Sigmoid colon (tissue), 7 donors: ENCODE measurements at places on chromosomes 1 and 21.

- peaks cover 11% of the 10 kb centered on the region for H3K27me3 ChIP-seq
- no peak for DNase-seq
- H3K36me3 ChIP-seq = no peaks in the 10 kb centered on the region
- H3K4me1 ChIP-seq = peaks cover 11% of the 10 kb centered on the region
- no peak overlapping the region for H3K27ac ChIP-seq
Observed at GRCh38 chr1:201259476-201260235, 23.6 kb upstream of the PKP1 start.

GRCh38 chr1:234893725-234894630 is 234.7 kb downstream of the TOMM20 start:
- no peaks in the 10 kb centered on the region for H3K36me3 ChIP-seq
- no peak overlapping the region for H3K27ac ChIP-seq
- no peaks in the 10 kb centered on the region for H3K27me3 ChIP-seq

DNA sequence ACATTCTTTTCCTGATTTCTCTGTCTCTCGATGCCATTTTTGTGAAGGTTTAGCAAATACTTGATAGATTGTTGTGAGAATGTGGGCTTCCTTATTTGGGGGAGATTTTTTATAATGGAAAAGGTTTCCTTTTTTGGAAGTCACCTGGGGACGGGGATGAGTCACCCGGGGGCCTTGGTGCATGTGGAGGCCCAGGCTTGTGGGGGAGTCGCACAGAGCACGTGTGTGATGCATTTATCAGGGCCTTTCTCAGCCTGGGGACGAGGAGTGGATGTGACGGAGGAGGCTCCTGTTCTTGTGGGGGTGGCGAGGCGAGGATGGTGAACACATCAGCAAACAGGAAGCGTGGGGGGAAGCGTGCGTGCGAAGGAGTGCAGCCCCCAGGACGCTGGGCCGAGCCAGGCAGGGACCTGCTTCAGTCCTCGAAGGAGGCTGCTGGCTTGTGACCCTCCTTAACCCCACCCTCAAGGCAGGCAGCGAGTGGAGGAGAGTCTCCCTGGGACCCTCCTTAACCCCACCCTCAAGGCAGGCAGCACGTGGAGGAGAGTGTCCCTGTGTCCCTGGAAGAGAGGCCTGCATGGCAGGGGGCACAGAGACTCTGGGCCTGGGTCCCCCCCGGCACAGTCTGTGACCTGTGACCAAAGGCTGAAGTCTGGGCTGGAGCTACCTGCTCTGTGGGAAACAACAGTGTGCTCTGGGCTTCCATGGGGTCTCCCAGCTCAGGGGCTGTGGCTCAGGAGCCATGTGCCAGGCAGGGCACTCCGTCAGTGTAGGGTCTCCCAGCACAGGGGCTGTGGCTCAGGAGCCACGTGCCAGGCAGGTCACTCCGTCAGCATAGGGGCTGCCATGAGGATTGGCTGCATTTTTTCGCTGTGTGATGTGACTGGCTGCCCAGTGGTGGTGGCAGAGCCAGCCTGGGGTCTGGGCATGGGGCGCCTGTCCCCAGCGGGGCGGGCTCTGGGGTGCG is 57.2 kb downstream of the AGPAT3 start:
- no peaks in the 10 kb centered on the region for H3K36me3 ChIP-seq
- no peaks in the 10 kb centered on the region for H3K27me3 ChIP-seq
- no peak for DNase-seq
- H3K4me3 ChIP-seq = no peak overlapping the region

GRCh38 chr1:227758366-227758765 is 23.1 kb downstream of the SNAP47 start:
- H3K4me3 ChIP-seq = no peak overlapping the region
- no peaks in the 10 kb centered on the region for H3K27me3 ChIP-seq
- no peak for DNase-seq
- H3K4me1 ChIP-seq = peaks cover 73% of the 10 kb centered on the region

GRCh38 chr1:244989813-244990212 is 125.5 kb upstream of the HNRNPU start:
- no peaks in the 10 kb centered on the region for H3K4me1 ChIP-seq
- no peaks in the 10 kb centered on the region for H3K36me3 ChIP-seq
- H3K4me3 ChIP-seq = no peak overlapping the region
- H3K27me3 ChIP-seq = no peaks in the 10 kb centered on the region
- no peak for DNase-seq
- H3K27ac ChIP-seq = no peak overlapping the region

GRCh38 chr1:6519935-6520671 is 28.6 kb upstream of the PLEKHG5 start:
- no peak for DNase-seq
- H3K4me3 ChIP-seq = no peak overlapping the region
- H3K27ac ChIP-seq = no peak overlapping the region
- peaks cover 2% of the 10 kb centered on the region for H3K36me3 ChIP-seq

DNA sequence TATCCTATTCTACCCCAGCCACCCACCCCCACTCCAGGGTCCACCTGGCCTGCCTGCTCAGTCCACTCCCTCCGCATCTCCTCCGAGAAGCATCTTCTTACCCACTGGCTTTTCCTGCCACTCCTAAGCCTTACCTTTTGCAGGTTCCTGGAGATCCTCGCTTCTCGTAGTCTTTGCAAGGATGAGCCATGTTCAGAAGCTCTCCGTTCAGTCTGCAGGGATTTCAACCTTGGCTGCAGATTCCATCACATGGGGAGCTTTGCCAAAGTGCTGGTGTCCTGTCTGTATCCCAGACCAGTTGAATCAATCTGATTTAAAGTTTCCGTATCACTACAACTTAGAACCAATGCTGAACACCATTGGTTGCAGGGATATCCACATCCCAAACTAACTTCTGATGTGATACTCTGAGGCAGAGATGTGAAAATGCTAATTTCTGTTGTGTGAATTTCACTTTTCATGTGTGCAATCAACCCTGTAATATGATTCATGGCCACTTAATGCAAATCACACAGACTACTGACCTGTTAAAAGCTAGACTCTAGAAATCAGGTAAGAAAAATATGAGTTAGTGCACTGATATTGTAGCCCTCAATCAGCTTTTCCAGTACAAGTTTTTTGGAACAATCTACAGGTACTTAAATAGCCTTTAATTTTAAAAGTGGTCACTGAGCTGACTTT is 61.9 kb downstream of the CAPN2 start:
- H3K4me1 ChIP-seq = peaks cover 23% of the 10 kb centered on the region
- peak; percentile 56 for DNase-seq
- no peaks in the 10 kb centered on the region for H3K27me3 ChIP-seq
- no peak overlapping the region for H3K4me3 ChIP-seq
- peaks cover 33% of the 10 kb centered on the region for H3K36me3 ChIP-seq
- H3K27ac ChIP-seq = no peak overlapping the region

DNA sequence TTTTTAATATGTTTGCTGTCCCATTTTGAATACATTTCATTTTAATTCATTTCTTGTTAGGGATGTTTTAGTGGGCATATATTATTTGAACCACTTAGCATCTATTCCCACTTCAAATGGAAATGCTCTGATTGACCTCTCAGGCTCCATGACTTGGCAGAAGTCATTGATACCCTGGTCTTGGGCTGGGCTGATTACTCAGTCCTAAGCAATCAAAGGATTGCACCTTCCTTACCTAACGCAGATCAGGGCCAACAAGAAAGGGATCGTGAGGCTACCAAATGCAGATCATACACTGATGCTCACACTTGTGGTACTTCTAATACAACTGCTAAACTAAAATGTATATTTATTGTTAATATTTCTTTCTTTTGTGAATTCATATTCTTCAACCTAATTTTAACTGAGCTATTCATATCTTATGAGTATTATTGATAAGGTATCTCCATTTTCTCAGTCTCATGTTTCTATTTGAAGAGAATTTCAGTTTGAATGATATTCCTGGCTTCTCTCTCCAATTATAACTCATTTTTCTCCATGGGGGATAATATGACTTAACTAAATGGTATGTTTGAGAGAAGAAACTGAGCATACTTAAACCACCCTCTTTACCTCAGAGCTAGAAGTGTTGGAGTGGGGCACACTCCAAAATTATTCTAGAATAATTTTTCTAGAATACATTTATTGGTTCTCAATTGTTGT is 615.5 kb upstream of the ADAMTS5 start:
- no peaks in the 10 kb centered on the region for H3K27me3 ChIP-seq
- H3K36me3 ChIP-seq = no peaks in the 10 kb centered on the region
- H3K4me3 ChIP-seq = no peak overlapping the region

DNA sequence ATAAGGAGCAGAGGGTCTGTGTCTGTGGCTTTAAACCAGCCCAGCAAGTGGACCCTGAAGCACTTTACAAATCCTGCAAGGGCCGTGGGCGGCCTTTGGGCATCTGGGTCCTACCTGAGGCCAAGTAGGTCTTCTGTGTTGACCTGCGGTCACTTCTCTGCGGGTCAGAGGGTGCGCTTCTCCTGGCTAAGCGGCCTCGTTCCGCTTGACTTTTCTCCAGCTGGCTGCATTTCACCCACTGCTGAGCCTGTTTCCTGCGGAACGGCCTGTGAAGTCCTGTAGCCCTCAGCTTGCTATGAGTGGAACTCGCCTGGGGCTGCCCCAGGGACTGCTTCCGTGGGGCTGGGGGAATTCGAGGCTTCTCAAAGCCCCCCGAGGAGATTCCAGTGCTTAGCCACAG is 43.3 kb downstream of the SLC37A1 start:
- no peaks in the 10 kb centered on the region for H3K27me3 ChIP-seq
- peaks cover 50% of the 10 kb centered on the region for H3K36me3 ChIP-seq
- H3K27ac ChIP-seq = no peak overlapping the region
- no peaks in the 10 kb centered on the region for H3K4me1 ChIP-seq
- DNase-seq = peak; percentile 38
- no peak overlapping the region for H3K4me3 ChIP-seq

DNA sequence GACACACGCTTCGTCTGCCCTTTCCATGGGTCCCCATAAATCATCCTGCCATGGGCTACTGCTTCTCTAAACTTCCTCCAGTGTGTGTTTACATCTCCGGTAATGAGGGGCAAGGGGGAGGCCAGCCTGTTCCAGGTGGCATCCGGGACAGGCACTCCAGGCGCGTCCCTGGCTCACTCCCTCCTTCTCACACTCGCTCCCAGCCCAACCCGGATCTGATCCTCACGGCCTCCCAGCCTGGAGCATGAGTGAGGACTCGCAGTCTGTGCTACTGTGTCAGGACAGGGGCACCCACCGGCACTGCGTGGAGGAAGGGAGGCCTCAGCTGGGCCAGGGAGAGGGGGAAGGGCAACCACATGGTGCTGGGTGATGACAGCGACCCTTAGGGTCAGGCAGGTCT is 225.4 kb downstream of the TRABD2B start:
- H3K36me3 ChIP-seq = no peaks in the 10 kb centered on the region
- H3K27ac ChIP-seq = no peak overlapping the region
- no peak for DNase-seq
- H3K4me1 ChIP-seq = peaks cover 5% of the 10 kb centered on the region
- no peak overlapping the region for H3K4me3 ChIP-seq
- H3K27me3 ChIP-seq = no peaks in the 10 kb centered on the region

- H3K27me3 ChIP-seq = no peaks in the 10 kb centered on the region
- no peaks in the 10 kb centered on the region for H3K4me1 ChIP-seq
- DNase-seq = peak; percentile 48
- H3K36me3 ChIP-seq = no peaks in the 10 kb centered on the region
- H3K4me3 ChIP-seq = no peak overlapping the region
- no peak overlapping the region for H3K27ac ChIP-seq
Observed at GRCh38 chr1:121586369-121587229, 401.8 kb downstream of the SRGAP2C start.

DNA sequence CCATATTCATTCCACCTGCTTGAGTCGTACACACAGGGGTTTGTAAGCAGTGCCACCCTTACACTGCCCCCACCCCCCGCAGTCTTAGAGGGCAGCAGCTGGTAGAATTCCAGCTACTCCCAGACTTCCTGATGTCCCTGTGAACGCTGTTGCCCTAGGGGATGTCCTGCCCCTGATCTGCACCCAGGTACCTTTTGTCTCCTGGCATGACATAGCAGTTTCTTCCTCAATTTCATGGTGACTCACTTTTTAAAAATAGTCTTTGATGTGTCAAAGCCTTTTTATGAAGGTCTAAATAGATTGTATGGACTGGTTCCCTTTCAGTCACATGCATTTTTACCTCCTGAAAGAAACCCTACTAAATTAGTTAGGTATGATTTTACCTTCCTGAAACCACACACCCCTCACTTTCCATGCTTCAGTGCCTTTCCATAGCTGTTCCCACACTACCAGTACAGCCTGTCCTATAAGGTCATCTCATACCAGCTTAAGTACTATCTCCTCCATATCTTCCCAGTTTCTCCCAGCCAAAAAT is 76.4 kb downstream of the ST3GAL3 start:
- DNase-seq = no peak
- peaks cover 6% of the 10 kb centered on the region for H3K4me1 ChIP-seq
- H3K27me3 ChIP-seq = no peaks in the 10 kb centered on the region
- no peak overlapping the region for H3K27ac ChIP-seq

- H3K4me1 ChIP-seq = peaks cover 6% of the 10 kb centered on the region
- no peak overlapping the region for H3K4me3 ChIP-seq
- H3K36me3 ChIP-seq = no peaks in the 10 kb centered on the region
- peak; percentile 67 for DNase-seq
- no peak overlapping the region for H3K27ac ChIP-seq
- no peaks in the 10 kb centered on the region for H3K27me3 ChIP-seq
Observed at GRCh38 chr1:237864338-237865244, 26.1 kb downstream of the ZP4 start.

DNA sequence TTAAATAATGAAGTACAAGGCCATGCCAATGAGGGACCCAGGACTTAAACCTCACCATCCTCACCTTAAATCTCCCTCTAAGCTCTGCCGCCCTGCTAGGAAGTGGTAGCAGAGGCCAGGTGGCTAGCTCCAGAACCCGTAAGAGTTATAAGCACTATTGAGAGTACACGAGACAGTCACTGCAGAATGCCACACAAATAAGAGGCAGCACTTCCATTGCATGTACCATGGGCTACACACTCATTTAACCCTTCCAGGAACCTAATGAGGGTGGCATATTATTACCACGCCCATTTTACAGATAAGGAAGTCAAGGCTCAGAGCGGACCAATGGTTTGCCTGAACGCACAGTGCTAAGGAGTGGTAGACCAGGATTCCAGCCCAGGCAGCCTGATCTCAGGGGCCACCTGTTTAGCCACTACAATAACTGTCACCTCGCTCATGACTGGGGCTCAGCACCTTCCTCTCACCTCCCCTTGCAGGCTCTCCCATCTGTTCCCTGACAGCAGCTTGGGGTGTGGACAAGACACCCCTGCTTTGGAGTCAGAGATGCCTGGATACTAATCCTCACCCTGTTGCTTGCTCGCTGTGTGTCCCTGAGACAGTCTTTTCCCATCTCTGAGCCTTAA is 54.8 kb upstream of the ID3 start:
- H3K27me3 ChIP-seq = no peaks in the 10 kb centered on the region
- peaks cover under 1% of the 10 kb centered on the region for H3K4me1 ChIP-seq
- H3K36me3 ChIP-seq = no peaks in the 10 kb centered on the region
- no peak overlapping the region for H3K27ac ChIP-seq
- no peak overlapping the region for H3K4me3 ChIP-seq
- DNase-seq = no peak
